ENCODE measurements at places on chromosomes 3 and 15.

DNA sequence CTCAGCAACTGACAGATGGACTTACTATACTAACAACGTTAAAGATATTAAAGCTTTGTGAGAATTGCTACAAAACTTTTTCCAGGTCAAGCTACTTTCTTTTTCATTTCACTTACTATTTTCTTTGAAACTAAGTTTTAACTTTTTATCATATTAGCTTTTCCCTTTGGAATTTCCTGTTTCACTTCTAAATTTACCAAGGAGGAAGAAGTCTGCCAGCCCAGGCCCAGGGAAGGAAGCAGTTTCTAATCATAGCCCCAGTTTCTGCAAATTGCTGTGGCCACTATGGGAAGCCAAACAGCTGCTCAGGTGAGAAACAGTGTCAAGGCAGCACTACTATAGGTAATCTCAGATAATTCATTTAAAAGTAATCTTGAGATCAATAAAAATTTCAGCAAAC, 18.4 kb downstream of the CYFIP1 start:
- peak; percentile 54 for DNase-seq

GRCh38 chr15:74844319-74845207, 1.6 kb upstream of the ULK3 start:
- DNase-seq: no peak

DNA sequence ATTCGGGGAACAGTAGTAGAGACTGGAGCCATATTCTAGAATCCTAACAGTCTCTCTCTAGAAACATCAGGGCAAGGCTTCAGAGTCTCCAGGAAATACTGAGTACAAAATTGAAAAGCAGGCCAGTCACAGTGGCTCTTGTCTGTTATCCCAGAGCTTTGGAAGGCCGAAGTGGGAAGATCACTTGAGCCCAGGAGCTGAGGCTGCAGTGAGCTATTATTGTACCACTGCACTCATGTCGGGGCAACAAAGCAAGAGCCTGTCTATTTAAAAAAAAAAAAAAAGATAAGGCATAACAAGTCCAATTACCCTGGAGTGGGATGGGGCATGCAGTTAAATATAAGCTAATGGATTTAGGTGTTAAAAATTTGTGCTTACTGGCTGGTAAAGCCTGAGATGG, 79.0 kb downstream of the SEMA6D start:
- no peak for DNase-seq

DNA sequence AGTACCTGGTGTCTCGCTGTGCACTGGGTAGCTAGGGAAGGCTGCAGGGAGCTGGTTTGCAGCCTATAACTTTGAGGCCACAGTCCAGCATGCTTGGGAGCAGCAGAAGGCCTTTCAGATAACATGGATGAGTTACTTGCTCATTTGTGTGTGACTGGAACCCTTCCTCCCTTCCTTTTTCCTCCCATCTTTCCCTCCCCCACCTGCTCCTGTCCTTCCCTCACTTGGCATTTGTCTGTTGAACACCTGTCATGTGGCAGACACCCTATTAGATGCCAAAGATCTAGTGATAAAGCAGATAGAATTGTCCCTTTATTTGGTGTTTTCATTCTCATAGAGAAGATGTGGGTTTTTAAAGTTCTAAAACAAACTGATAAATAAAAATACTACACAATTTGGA, 71.6 kb downstream of the LRTM1 start:
- DNase-seq: no peak

GRCh38 chr3:140216249-140216648, 281.3 kb downstream of the CLSTN2 start:
- DNase-seq: peak; percentile 40

DNA sequence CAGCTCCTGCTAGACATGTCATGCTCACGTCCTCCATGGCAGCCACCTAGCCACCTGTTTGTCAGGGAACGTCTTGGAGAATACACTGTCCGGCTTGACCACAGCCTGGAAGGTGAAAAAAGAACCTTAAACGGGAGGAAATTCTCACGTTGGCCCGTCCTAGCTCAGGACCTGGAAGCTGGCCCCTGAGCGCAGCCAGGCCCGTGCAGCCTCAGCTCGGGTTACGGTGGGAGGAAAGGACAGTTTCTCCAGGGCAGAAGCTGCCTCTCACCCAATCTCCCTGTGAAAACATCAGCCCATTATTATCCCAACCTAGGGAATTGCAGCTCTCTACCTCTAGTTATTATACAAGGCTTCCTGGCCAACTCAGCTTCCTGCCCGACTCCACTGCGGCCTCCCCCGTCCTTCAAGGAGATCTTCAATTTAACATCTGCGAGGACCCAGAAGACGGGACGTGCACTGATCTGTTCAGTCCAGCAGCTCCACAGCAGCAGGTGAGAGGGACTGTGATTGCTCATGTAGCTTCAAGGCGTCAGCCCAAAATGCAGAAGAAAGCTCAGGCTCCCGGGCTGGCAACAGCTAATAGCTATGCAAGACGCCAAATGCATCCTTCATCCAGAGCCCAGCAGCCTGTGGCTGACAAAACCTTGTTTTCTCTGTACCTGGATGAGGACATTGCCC, 84.7 kb downstream of the ADAMTS17 start:
- no peak for DNase-seq

GRCh38 chr3:141763088-141763750, at the start of gene GRK7:
Gene GRK7 (plus strand): TSS chr3:141763408. CDS start chr3:141778285, 14,877 bp downstream.
- DNase-seq: no peak

DNA sequence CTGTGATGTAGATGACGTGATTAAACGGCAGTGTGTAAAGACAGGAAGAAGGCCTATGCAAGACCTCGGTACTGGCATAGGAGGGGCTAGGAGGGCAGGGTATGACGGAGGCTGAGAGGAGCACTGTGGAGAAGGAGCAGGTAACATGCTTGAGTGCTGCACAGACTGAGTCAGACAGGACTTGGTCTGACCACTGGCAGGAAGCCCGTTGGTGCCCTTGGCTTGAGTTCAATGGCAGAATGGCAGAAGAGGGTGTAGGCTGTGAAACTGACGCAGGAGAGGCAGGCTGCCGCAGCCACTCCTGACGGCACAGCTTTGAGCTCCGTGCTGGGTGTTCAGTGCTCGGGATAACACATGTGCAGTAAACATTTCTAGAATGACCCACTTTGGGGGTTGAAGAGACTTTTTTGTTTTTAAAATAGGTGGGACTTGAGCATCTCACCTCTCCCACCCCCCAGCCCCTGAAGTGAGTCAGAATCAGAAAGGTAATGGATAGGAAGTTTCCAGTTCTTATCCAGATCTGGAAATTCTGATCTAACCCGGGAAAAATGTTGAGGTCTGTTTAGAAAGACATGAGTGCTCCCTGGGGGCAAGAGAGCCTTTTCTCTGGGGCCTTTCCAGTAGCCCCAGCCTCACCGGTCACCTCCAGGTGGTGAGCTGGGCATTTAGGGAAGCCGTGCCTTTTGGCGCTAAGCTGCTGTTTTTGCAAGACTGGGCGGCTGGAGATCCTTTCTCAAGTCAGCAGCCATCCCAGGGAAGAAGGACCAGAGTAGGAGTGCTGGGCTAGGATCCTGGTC, 126.4 kb downstream of the RPLP1 start:
- DNase-seq: no peak

DNA sequence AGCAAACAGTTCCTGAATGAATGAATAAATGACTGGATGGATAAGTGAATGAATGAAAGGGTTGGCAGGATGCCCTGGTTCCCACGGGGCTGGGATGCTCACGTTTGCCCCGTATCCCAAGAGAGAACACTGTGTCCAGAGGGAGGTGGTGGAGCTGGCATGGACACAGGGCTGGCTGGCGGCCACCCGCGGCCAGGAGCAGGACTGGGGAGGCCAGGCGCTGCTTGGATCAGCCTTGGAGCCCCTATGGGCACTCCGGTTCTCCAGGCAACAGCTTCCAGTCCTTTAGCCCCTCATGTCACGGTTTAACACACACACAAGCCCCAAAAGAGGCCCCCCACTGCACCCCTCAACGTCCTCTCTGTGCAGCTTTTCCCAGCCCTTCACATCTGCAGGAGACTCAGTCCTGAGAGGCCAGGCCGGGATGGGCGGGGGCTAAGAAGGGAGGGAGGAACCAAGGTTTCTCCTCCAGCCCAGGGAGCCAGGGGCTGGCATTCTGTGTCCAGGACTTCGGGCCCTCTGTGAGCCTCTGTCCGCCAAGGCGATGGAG, 86.0 kb upstream of the ALDH1L1 start:
- peak; percentile 45 for DNase-seq

- no peak for DNase-seq
Observed at GRCh38 chr3:9203317-9203716, 46.1 kb downstream of the SRGAP3 start.

GRCh38 chr3:17553080-17553479, 189.4 kb downstream of the TBC1D5 start:
- no peak for DNase-seq

DNA sequence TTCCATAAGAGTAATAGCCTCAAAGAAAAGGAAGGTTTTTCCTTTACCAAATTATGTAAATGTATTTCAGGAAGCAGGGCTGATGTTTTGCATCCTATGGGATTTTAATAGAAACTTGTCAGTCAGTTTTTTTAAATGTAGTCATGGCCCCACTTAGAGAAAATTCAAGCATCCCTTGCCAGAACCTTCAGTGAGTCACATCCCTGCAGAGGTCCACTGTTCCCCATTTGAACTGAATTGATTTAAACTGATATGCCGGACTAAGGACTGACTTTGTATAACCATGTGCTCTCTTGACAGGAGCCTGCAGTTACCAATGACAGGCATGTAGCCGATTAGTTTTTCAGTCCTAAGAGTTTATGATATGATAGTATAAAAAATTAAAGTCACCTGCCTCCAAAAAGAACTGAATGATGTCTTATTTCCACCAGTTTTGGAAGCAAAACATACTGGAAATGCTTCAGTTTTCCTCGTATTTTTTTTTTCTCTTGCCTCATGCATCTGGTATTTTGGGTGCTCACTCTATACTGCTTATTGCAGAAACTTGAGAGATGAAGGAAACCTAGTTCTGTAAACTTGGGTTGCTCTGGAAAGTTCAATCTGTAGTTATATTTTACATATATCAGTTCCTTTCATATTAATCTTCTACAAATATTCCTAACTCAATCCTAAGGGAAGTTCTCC, 30.7 kb downstream of the LRTM1 start:
- peak; percentile 77 for DNase-seq

- no peak for DNase-seq
Observed at GRCh38 chr15:50057196-50057595, 61.8 kb downstream of the ATP8B4 start.

GRCh38 chr15:35596285-35596684, 50.3 kb upstream of the DPH6 start:
- DNase-seq: peak; percentile 45

GRCh38 chr15:27532358-27532757, 561.4 kb downstream of the GABRG3 start:
- no peak for DNase-seq

GRCh38 chr3:159637883-159638542, 350.6 kb upstream of the IL12A start:
- DNase-seq: peak; percentile 63

All from GM23248 (cell line).